NCI-H1436 treated with DMSO at 0.1 percent for 48 hours (cell line): ENCODE measurements at places on chromosomes 7 and 10.
A peak's percentile ranks its signal among the peaks of the same experiment; 100 is the strongest.

DNA sequence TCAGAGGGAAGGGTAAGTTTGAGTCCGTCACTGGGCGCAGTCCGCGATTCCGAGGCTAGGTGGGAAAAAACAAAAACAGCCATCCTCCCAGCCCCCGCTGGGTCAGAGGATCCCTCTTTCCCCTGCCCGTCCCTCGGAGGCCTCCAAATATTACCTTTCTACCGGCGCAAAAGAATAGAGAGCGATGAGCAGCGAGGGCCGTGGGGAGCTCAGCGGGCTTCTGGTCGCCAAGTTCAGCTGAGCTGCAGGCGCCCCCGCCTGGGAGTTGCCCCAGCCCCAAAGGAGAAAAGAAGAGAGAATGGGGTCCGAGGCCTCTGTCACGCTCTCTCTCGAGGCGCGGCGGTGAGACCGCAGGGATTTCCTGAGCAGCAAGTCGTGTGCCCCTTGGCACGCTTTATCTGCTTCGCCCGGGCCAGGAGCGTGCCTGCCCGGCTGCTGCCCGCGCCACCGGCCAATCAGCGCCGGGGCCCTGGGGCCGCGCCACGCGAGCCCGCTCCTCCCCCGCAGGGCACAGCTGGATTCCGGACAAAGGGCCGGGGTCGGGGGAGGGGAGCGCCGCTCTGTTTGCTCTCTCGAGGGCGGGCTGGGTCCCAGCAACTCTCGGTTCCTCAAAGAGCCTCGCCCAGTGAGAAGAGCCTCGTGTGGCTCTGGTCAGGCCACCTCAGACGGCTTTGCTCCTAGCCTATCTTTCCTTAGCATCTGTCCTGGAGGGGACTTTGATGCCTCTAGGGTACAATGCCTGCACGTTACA lies at the start of gene NEUROG3:
Gene NEUROG3 (minus strand): TSS at position 367 of the 751 bp plus-strand sequence. CDS start 379 bp downstream, outside the sequence.
- DNase-seq, result no peak

- DNase-seq, result peak; percentile 35
Observed at GRCh38 chr7:100835903-100836811, 8.8 kb upstream of the EPHB4 start.

DNA sequence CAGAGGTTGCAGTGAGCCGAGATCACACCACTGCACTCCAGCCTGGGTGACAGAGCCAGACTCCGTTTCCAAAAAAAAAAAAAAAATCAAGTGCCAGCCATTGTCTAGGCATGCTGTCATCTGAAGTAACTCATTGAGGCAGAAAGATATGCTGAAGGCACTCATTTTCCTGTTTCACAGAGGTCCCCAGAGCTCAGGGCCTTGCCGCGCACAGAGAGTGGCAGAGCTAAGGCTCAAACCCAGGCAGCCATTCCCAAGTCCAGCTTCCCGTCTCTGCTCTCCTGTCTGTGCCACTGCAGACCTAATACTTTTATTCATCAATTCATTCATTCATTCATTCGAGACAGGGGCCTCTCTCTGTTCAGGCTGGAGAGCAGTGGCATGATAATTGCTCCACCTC lies 3.5 kb downstream of the GRIFIN start:
- DNase-seq, result no peak

DNA sequence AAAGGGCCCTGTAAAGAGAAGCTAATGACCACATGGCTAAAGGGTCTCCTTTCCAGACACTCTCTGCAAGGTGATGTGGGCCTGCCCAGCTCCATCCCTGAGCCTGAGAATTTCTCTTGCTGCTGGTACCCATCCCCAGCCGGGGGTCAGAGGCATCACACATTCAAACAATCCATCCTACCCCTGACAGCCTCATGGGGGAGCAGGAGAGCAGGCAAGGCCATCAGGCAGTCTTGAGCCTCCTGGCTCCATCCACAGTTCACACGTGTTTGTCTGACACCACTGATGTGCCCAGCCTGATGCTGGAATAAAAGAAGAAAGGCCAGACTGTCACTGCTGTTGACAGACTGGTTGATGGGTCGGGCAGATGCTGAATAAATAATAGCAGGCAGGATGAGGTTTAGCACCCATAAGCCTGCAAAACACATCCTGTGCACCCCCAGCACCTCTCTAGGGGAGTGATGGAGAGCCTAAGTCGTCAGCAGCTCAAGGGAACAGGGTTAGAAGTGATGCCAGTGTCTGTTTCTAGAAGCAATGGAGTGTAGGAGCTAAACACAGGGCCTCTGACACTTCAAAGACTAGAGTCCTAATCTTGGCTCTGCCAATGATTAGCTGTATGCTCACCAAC lies 43.5 kb downstream of the TLL2 start:
- no peak for DNase-seq
